NCI-H1105 treated with DMSO at 0.1 percent for 48 hours (cell line): ENCODE measurements at places on chromosomes 1 and 21.

DNA sequence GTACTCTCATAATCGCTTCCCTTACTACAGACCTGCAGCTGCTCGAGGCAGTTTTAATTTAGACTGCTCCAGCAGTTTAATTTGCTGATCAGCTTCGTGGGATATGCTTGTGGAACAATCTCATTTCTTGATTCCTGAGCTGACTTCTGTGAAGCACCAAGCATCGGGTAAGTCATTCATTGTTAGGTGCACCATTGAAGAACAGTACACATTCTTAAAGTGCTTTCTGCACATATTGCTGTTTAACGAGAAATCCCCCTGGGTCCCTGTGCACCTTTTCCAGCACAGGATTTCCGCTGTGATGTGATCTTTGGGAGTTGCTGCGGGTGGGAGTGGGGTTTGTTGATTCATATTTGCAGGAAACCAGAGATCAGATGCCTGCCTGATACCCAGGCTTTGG is 9.1 kb downstream of the GALNT2 start:
- DNase-seq: no peak

DNA sequence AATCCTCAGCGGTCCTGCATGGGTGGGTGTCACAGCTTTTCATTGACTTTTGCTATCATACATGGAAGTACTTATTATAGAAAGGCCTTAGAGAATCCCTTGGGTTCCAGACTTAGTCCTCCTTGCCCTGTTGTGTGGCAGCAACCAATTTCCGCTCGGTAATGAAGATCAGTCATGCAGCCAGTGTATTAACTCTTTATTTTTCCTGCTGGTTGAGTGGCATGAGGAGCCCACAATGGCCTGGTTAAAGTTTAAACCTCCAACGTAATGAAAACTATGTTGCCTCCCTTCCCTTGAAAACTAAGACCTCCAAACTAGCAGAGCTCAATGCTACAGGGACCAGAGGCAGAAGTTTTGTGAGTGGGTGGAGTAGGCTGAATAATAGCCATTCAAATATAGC is 20.0 kb downstream of the CITED4 start:
- DNase-seq: no peak

DNA sequence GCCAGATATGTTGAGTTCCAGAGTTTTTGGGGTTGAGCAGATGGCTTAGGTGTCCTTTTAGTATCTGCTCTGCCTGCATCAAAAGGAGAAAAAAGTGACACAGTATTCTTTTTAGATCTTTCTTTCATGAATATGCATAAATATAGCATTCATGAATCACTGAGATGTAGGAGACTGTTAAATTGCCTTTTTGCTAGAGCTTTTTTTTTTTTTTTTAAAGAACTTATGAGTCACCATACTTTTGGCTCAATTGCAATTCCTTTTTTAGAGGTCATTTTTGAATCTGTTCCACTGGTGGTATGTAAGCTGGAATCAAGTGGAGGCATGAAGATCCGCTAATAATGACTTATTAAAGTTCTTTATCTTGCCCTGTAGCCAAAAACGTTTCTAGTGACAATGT is 480.9 kb upstream of the ZRANB2 start:
- no peak for DNase-seq

GRCh38 chr1:226535666-226536065 is 12.9 kb upstream of the STUM start:
- no peak for DNase-seq

GRCh38 chr1:86114236-86114635 is 42.3 kb downstream of the COL24A1 start:
- no peak for DNase-seq

GRCh38 chr1:40059960-40060750 is 19.6 kb downstream of the CAP1 start:
- no peak for DNase-seq
